ENCODE measurements at places on chromosomes 7 and 10. TPM values are rescaled to one million over a fixed set of nuclear protein-coding genes. Genes with fewer than 3 reads are reported as not detected.
A peak's percentile ranks its signal among the peaks of the same experiment; 100 is the strongest.

- DNase-seq = no peak
Observed at GRCh38 chr10:75825661-75826060, 394.2 kb downstream of the LRMDA start.

DNA sequence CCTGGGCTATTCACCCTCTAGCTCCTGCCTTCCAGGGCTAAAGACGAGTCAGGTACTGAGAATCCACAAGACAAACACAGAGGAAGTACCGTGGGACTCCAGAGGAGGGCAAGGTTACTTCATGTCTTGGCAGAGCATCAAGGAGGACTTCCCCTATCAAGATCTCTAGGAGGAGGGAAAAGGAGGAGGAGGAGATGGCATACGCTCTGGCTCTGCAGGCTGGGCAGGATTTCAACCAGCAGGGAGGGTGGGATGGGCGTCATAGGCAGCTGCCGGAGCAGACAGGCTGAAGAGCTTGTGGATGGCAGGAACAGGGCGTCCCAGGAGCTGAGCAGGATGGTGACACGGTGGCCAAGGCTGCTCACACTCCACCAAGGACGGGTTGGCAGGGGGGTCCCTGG, 21.3 kb downstream of the MDH2 start:
- peak; percentile 88 for DNase-seq

GRCh38 chr7:19404912-19405329, 259.7 kb upstream of the FERD3L start:
- peak; percentile 86 for DNase-seq

GRCh38 chr7:50212666-50213621, 91.6 kb upstream of the IKZF1 start:
- no peak for DNase-seq

GRCh38 chr10:1209355-1209979, 153.3 kb downstream of the WDR37 start:
- DNase-seq = no peak

- no peak for DNase-seq
Observed at GRCh38 chr7:85287106-85287825, 100.4 kb upstream of the SEMA3D start.

- DNase-seq = no peak
Observed at GRCh38 chr10:124003481-124003870, 89.9 kb downstream of the CHST15 start.

The ENTPD1 gene
- not detected for total RNA-seq

The EN2 gene
- total RNA-seq = 1.6 TPM

The ADCYAP1R1 gene
- total RNA-seq = not detected

Data from MG63 (cell line).